A172 (cell line): ENCODE measurements at places on chromosomes 7 and 10.
A peak's percentile ranks its signal among the peaks of the same experiment; 100 is the strongest.

GRCh38 chr10:72063703-72064391 lies 24.5 kb downstream of the SPOCK2 start:
- peak; percentile 57 for DNase-seq

GRCh38 chr10:87177-88080 lies 38.3 kb upstream of the TUBB8 start:
- DNase-seq = no peak

GRCh38 chr10:122587098-122587760 lies 26.7 kb downstream of the DMBT1 start:
- DNase-seq = no peak

GRCh38 chr7:146656988-146657387 lies 540.4 kb downstream of the CNTNAP2 start:
- no peak for DNase-seq

- no peak for DNase-seq
Measured at GRCh38 chr10:71406878-71407277, 10.2 kb downstream of the CDH23 start.

GRCh38 chr10:103541616-103542015 lies 48.1 kb downstream of the NEURL1 start:
- no peak for DNase-seq

DNA sequence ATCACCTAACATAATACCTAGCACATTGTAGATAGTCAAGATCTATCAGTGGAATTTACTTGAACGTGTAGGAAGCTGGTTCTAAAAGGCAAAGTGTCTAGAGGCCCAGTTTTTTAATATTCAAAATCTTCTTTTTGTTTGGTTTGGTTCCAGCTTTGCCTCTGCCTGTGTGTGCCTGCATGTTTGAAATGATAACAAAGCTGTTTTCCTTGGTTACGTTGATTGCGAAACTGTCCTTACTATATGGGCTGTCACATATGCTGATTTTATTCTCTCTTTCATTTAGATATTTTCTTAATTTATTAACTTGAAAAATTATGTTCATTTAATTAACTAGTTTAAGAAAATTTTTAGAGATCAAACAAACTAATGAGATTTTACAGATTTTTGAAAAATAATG lies 237.3 kb downstream of the SEMA3A start:
- no peak for DNase-seq

- no peak for DNase-seq
Measured at GRCh38 chr10:98852686-98853085, 383.0 kb downstream of the HPSE2 start.

- DNase-seq = no peak
Measured at GRCh38 chr7:36021917-36022550, 131.0 kb upstream of the EEPD1 start.

DNA sequence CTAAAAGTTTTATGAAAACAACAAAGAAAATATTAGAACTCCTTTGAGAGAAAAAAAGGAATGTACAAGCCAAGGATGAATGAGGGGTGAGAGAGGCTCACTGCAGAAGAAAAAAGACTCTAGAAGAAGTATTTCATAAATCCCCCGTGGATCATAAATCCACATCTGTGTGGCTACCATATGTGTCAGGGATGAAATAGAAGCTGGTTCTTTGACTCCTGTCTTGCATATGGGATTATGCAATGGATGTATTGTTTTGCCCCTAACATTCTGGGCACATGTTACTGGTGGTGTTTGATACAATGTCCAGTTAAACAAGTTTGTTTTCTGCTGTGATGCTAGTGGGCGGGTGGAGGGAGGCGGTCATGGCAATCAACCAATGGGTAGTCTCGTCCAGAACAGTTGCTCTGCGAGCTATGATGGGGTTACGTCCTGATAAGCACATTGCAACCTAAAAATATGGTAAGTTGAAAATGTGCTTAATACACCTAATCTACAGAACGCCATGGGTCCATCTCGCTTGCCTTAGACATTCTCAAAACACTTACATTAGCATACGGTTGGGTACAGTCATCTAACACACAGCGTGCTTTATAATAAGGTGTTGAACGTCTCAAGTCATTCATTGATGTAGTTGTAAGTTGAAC lies 34.1 kb upstream of the PITRM1 start:
- no peak for DNase-seq

- no peak for DNase-seq
Measured at GRCh38 chr10:114616103-114616502, 42.0 kb downstream of the ABLIM1 start.

DNA sequence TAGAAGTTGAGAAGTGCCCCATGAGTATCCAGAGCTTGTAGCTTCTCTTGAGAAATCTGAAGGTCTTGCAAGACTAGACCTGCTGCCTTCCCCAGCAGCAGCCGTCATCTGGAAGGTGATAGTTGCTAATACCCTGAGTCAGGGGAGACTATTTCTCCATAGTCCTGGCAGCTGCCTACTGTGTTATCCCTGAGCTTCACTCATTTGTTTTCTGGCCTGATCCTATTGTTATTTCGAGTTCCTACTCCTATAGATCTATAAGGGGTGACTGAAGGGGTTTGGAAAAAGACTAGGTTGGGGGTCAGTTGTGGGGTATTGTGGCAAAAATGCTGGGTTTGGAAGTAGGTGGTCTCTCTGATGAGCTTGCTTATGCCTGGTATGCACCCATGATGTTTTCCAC lies 297.8 kb downstream of the CNTNAP2 start:
- no peak for DNase-seq

- DNase-seq = no peak
Measured at GRCh38 chr10:85175635-85176034, 847.2 kb downstream of the CCSER2 start.

DNA sequence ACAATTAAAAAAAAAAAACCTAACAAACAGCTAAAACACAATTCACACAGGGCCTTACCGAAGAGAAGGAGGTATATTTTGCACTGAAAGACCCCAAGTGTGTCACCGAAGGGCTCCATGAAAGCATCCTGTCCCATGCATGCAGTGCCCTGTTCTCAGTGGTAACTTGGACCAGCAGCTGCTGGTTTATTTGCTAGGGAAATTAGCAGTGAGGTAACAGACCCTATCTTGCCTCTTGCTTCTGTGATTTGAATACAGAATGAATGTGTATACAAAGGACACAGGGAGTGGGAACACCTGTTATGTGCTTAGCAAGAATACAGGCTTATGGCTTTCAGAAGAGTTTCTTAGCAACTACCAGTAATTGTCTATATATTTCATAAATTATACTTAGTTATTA lies at the start of gene HEPACAM2:
HEPACAM2 (minus strand) TSS at position 160 of the 400 bp plus-strand sequence.
- no peak for DNase-seq

DNA sequence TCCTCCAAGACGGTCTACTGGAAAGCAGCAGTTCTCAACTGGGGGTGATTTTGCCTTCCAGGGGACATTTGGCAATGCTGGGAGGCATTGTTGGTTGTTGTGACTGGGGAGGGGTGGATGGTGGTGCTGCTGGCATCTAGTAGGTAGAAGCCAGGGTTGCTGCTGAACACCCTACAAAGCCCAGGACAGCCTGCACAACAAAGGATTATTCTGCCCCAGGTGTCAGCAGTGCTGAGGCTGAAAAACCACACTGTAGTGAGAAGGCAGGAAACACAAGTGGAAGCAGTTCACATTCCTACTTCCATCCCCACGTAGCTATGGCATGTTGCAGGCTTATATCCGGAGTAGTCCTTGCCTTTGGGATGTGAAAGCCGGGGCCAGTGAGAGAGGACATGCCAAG lies 86.9 kb downstream of the AOAH start:
- no peak for DNase-seq

DNA sequence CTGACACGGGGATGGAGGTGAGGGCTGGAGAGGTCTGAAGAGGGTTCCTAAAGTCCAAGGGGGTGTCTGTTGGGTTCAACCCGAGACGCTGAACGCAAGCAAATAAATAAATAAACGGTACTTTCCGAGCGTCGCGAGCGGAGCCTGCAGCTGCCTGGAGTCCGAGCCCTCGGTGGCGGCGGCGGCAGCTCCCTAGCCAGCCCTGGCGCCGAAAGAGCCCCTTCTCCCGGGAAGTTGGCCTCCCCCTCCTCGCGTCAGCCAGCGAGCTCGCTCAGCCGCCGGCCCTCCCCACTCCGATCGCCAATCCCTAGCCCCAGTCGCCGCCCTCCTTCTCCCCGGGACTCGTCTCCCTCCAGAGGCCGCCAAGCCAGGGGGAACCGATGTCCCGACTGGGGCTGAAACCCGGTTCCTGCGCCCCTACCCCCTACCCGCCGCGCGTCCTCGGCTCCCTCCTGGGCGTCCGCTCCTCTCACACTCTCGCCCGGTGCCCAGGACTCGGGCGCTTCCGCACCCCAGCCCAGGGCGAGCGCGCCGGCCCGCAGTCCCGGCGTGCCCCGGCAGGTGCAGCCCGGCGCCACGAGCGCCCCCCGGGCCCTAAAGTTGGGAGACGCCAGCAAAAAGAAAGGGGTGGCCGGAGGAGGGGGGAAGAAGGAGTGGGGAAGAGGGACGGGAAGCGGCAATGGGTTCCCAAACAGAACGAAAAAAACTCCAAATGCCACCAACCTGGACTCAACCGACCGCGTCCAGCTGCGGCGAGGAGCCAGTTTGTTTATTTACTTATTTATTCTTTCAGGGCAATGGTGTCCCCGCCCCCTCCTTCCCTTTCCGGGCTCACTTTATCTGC lies at the start of gene GFRA1:
GFRA1 (minus strand) TSS at position 767 of the 844 bp plus-strand sequence. CDS start 1,177 bp downstream, outside the sequence.
- peak; percentile 12 for DNase-seq

- DNase-seq = peak; percentile 47
Measured at GRCh38 chr7:1176891-1177373, 16.9 kb upstream of the ZFAND2A start.

DNA sequence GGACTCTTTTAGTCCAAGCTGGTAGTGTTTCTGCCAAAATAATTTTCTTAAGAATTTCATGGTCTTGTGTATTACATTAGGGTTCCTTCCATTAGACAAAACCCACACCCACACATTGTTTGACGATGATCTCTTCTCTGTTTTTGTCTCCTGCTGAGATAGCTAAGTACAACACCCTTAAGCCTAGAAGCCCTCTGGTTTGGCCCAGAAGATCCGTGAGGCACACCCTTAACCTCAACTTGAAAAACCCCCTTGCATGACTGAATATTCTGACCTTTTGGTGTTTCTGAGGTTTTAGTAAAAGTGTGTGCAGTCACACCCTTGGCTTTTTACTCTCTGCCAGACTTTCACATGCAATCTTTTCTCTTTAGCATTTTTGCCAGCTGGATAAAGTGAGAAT lies 29.3 kb upstream of the ERCC6 start:
- peak; percentile 62 for DNase-seq

DNA sequence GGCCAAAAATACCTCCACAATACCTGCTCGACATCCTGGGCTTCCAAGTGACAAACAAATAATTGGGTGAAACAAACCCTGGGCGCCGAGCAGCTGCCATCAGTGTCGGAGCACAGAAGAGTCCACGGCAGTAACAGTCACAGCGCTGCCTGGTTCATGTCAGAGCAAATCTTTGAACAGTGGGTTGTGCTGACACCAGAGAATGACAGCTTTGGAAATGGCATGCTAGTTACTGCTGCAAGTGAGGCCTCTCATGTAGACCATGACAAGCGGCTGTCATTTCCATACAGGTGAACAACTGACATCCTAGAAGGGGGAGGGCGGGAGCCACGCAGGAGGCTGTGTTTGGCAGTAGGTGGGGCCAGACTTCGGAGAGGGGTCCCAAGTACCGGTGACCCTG lies 420.5 kb upstream of the GALNT17 start:
- DNase-seq = no peak

DNA sequence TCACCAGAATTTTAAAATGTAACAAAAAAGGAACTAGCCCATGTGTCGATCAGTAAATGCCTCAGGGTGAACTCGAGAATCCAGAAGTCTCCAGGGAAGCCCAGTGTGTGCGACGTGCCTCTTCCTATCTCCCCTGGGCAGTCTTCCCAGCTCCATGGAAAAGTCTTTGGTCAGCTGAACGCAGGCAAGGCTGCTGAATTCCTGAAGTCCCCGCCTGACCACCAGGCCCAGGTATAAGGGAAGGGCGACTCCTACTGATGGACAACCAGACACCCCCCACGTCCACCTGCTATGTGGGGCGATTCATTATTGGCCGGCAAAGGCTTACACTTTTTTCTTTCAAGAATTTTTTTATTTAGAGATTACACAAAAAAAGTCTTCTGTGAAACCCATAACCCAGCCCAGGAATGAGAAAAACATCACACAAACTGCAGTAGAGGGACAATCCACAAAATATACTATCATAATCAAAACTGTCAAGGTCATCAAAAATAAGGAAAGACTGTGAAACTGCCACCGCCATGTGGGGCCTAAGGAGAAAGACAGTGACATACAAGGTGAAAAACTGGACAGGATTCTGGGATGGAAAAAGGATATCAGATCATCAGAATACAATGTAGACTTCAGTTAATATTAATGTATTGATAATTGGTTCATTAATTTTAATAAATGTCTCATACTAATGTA lies 93.5 kb downstream of the CTBP2 start:
- no peak for DNase-seq

DNA sequence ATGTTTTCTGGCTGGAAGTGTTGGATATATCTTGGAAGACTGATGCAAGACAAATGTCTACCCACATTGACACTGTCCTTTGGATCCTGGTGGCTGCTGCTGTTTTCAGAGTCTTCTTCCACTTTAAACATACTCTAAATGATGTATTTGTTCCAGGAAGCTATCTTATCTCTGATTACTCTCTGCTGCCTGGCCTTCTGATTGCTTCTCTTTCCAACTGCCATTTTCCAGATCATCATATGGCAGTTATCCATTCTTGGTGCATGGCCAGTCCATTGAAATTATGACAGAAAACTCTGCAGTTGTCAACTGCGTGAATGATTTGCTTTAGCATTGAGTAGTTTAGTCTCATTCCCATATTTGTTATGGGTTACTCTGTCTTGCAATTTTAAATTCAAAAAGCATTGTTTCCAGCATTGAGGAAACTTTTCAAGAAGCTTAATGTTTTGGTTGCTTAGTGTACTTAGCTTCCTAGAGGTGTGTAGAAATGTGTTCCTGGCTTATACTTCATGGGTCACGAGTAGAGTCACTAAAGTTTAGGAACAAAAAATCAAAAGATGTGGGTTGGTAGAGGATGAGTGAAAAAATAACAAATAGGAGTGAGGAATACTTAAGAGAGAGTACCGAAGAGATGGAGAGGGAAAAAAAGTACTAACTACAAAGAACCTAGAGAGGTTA lies 268.3 kb upstream of the MTPN start:
- no peak for DNase-seq

- DNase-seq = peak; percentile 83
Measured at GRCh38 chr10:85863301-85864172, 503.1 kb downstream of the GRID1 start.

DNA sequence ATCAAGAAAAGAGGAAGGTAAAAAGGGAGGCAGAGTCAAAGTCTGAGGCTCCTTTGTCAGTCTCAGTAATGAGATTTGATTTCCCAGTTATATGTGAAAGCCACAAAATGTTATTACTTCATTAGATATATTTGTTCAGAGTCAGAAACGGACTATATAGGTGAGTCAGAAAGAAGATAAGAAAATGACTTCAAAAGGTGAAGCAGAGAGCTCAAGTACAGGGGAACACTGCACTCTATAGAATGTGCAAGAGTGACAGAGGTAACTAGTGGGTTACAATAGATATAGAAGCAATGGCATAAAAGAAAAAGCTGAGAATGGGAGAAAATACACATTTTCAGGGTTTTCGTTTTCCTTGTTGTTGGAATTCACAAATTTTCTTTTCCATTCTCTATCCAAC lies 43.3 kb downstream of the DGKB start:
- no peak for DNase-seq

- DNase-seq = no peak
Measured at GRCh38 chr7:7164591-7164990, 17.8 kb upstream of the C1GALT1 start.

- DNase-seq = no peak
Measured at GRCh38 chr10:52082307-52082706, 231.8 kb upstream of the DKK1 start.

GRCh38 chr7:30556840-30557239 lies 37.8 kb upstream of the GARS1 start:
- peak; percentile 57 for DNase-seq
